Fibroblast of pulmonary artery (primary cell): ENCODE measurements at places on chromosomes 6 and 20.
A peak's percentile ranks its signal among the peaks of the same experiment; 100 is the strongest.

DNA sequence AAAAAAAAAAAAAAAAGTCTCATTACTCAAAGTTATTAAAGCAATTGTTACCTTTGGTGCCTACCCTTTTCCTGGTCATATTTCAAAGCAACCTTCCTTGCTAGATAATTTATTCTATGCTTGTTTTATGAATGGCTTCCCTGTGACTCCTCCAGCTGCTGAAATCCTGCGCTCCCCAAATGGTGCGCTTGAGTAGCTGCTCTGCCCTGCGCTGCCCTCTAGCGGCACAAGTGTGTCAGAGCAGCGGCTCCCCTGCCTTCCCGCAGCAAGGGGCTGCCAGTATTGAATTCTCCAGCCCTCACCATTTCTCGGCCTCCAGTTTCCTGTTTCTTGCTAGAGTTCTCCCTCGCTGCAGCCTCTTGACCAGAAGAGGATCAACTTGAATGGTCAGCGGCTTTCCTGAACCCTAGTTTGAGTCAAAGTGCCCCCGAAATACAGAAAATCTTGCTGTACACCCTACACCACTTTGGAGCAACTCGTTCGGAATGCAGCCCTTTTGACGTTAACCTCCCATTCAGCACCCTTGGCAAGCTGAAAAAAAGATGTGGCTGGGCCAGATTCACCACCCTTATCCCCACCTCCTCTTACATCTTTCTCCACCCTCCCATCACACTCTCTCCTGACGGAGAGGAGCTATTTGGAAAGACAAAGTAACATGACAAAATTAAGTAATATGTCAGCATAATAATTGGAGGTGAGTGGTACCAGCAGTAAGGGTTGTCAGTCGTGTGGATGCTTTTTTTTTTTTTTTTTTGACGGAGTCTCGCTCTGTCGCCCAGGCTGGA, 60.4 kb upstream of the KLHL31 start:
- DNase-seq: peak; percentile 73

DNA sequence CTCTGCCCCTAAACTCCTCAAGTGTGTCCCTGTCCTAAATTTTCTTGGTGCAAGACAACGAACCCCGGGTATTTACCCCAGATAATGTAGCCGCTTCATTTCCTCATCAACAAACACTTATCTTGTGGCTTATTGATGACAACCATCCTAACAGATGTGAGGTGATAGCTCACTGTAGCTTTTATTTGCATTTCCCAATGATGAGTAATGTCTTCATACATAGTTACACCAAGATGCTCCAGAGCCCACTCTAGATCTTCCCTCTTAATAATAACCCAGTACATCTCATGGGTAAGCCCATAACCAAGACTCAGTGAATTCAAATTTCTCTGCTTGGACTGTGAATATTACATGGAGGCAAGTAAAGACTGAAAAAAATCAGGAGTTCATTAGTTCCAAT, 48.2 kb upstream of the BEND6 start:
- DNase-seq: no peak

- DNase-seq: peak; percentile 63
Measured at GRCh38 chr6:118509009-118509617, 39.0 kb upstream of the PLN start.

GRCh38 chr6:130934848-130935585, 107.8 kb downstream of the SMLR1 start:
- peak; percentile 62 for DNase-seq

DNA sequence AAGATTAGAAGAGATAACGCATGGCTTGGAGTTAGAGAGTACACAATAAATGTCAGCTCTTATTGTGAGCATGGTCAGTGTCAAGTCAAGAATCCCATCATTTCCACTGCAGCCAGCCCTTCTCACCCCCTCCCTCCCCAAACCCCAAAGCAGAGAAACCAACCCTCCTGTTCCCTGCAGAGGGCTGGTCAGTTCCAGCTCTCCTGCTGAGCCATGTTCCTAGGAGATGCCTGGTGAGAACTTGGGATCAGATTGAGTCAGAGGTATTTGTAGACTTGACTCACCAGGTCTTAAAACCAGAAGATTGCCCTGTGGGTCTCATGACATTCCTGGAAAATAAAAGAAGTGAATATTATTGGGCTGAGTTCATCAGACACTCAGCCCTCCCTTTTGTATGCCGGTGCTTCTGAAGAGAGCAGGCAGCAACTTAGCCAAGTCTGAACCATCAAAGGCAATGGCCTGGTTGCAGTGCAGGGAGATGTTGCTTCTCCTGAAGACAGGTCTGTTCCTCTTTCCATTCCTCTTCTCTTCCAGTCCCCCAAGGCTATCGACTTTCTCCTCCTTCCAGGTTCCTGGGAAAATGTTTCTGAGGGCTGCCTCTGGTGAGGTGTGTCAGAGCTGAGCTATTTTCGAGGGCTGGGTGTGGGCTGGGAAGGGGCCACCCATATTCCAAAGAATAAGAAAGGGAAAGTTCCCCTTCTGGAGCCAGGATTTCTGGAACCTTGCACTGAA, 278.2 kb upstream of the SUPT3H start:
- DNase-seq: peak; percentile 95

DNA sequence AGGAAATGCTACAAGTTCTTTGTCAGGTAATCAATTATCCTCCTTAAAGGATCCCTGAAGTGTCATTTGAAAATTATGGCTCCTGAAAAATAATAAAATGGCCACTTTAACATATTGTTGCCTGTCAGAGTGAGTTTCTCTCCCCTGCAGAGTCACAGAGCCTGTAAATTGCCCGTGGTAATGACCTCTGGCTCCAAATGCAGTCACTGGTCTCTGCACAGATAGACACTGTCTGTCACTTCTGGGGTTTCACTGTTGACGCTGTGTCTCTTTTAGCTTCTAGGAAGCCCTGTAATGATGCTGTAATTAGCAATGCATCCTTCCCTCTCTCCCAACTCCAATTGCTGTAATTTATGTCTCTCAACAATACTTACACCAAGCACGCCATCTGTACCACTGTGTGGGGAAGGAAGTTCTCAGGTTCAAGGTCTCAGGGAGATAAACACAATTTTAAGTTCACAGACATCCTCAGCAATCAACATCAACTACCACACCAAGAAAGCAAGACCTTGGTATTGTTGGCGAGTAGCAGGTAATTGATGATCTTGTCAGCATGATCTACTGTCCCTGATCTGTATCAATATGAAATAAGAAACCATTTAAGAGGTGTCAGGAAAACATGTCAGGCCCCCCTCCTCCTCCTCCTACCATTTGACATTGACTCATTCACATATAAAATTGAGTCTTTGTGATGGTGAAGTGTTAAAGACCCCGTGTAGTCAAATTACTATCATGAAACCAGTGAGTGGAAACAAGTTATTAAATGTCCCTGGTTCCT, 91.2 kb upstream of the SULF2 start:
- no peak for DNase-seq

DNA sequence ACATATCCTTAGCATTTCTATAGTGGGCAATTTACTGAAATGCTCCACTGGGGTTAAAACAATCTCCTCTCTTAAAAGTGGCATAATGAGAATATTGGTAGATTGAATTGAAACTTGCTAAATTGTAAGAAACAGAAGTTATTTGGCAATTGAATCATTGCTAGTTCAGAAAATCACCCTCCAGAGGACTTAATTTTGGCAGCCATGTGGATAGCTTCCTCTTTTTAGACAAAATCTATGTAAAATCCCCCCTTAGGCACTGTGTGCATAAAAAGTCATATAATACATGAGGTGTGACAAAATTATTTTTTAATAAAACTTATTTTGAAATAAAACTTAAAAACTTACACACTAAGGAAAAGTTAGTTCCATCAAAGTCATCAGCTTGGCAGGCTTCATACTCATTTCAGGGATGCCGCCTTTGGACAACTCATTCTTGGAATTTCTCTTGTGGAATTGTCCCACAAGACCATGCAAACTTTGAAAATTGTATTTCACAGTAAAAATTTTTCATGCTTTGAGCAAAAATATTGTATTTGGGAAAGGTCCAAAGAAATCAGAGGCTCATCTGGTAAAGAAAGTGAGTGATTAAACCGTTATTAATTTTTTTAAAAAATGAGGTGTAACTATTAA, 473.0 kb downstream of the BCKDHB start:
- no peak for DNase-seq

DNA sequence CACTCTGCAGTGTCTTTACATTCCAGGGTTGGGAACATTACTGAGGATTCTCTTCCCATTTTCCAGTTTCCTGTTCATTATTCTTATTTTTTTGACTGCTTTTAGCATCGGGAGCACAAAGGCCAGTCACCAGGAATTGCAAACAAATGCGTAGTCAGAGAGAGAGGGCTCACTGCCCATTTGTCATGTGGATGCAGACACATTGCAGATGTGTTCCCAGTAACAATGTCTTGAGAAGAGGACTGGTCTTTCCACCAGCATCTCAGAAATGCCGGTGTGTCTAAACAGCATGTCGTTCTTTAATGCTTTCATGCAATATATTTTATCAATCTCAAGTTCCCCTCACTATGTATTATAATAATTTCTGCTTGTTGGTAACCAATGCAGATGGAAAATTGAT, 952 bp upstream of the TAAR6 start:
- DNase-seq: no peak

DNA sequence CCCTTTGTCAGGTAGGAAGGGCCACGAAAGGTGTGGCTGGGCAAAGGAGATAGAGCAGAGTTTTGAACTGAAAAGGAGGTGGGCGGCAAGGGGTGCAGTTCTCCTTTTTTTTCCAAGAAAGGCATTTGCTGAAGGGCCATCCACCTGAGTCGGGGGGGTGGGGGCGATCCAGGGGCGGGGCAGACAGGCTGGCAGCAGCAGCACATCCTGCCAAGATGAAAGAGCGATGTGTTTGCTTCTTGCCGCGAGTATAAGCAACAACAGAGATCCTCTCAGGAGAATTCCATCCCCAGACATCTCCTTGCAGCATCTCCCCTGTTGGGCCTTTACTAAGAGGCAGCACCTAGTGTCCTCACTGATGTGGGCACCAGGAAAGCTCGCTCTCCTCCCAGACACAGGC, 516.5 kb downstream of the CD83 start:
- no peak for DNase-seq

- DNase-seq: no peak
Measured at GRCh38 chr6:153334121-153334520, 203.0 kb upstream of the RGS17 start.

GRCh38 chr6:3190056-3190455, 32.7 kb upstream of the TUBB2A start:
- DNase-seq: no peak

DNA sequence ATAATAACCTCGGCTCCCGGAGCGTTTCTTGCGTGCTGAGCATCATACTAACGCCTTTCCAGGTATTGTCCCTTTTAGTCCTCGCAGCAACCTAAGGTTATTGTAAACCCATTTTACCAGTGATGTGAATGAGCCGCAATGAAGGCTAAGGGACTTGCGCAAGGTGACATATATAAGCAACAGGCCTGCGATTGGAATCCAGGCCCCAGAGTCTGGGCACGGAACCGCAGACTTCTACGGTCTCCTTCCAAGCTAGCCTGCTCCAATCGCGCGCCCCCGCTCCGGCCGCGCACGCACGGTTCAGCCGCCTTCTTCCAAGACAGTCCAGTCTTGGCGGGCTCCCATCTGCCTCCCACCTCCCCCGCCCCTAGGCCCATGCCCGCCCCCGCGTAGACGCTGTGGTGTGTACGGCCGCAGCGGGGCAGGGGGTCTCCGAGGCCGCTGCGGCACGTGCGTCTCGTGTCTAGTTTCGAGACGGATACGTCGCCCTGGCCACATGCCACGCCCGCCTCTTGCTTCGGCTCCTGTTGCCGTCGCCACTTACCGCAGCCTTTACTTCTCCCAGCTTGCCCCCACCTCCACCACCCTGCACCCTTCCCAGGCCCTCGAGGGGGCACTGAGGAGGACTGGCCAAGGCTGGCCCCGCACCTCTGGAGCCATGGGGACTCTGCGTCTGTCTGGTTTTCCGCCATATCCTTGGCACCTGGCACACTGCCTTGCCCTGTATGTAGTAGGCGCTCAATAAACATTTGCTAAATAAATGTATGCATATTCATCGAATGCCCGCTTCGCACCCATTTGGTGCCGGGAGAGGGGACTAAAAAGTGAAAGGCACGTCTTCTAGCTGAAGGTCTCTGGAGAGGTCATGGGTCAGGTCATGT, 855 bp upstream of the GFOD1 start:
- peak; percentile 62 for DNase-seq

DNA sequence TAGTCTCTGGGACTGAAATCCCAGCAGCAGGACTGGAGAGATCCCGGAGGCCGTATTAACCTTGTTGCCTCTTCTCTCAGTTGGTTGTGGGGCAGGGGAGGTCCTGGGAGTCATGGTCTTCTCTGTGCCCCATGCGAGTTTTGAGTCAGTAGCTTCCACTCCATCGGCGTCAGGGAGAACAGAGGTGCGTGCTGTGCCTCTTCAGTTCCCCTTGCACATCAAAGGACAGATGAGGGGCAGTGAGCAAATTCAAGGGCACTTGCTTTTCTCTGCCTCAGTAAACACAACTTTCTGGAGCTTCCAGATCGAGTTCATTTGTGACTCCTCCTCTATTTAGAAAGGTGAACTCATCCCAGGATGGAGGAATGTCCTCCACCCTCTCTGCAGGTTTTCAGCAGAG, 48.6 kb downstream of the MOCS1 start:
- DNase-seq: no peak

GRCh38 chr6:46501136-46502089, 10.2 kb upstream of the RCAN2 start:
- DNase-seq: no peak

GRCh38 chr6:11258260-11259237, 26.1 kb upstream of the NEDD9 start:
- DNase-seq: no peak

DNA sequence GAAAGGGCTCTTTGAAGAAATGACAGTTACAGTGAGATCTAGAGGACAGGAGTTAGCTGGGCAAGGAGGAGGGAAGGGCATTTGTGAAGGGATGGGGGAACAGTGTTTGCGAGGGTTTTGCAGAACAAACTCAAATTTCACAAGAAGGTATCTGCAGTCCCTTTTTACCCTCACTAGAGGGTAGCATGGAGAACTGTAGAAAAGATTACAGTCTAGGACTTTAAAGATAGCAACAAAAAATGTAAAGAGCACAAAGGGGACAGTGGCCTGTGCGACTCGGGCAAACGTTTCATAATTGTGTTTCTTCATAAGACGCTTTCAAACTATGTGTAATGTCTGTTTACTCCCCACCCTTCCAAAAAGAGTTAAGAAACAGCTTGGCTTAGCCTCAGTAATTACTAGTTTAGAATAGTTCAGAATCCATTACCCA, 21.2 kb upstream of the ASXL1 start:
- DNase-seq: peak; percentile 59

GRCh38 chr6:87483929-87484328, 11.2 kb downstream of the SLC35A1 start:
- peak; percentile 12 for DNase-seq

- no peak for DNase-seq
Measured at GRCh38 chr20:12659942-12660341, 348.8 kb upstream of the SPTLC3 start.

GRCh38 chr6:166933396-166933795, 23.0 kb downstream of the RNASET2 start:
- DNase-seq: no peak

GRCh38 chr20:37878835-37879599, 23.9 kb upstream of the VSTM2L start:
- DNase-seq: no peak

GRCh38 chr20:5056801-5057599, 55.7 kb upstream of the SLC23A2 start:
- DNase-seq: peak; percentile 40

GRCh38 chr6:25576919-25577318, 75.1 kb upstream of the SCGN start:
- DNase-seq: peak; percentile 11
